ENCODE measurements at places on chromosomes 4 and X.
A peak's percentile ranks its signal among the peaks of the same experiment; 100 is the strongest.

DNA sequence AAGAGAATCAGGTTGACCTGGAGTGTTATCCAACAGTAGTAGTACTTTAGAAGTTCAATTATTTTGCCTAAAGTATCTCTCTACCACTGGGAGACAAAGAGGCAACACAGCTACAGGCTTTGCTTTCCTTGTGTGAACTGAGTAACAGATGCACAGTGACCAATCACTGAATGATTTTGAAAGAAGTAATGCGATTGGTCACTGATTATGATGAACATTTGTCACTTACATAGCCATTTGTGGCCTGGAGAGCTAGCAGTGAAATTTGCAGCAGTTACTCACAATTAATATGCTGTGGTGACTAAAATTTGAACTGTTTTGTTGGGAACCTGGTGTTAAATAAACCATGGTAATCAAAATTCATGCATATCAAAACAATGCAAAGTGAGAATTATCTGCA is 508.7 kb upstream of the DIPK2B start:
- no peak for DNase-seq

DNA sequence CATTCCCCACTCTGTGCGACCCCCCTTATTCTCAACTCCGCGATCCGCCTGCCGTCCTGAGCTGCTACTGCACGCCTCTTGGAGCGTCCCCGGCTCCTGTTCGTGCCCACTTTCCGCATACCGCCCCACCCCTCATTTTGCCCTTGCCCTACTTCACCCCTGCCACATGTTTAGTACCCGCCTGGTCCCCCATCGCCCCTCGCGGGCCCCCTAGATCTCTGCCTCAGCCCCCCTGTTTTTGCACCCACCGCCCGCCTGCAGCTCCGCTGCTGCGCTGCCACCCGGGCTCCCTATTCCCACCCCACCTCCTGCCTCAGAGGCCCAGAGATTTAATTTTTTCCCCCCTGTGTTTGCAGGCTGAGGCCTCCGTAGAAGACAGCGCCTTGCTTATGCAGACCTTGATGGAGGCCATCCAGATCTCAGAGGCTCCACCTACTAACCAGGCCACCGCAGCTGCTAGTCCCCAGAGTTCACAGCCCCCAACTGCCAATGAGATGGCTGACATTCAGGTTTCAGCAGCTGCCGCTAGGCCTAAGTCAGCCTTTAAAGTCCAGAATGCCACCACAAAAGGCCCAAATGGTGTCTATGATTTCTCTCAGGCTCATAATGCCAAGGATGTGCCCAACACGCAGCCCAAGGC is 1.4 kb downstream of the MAGED1 start:
- peak; percentile 6 for DNase-seq

DNA sequence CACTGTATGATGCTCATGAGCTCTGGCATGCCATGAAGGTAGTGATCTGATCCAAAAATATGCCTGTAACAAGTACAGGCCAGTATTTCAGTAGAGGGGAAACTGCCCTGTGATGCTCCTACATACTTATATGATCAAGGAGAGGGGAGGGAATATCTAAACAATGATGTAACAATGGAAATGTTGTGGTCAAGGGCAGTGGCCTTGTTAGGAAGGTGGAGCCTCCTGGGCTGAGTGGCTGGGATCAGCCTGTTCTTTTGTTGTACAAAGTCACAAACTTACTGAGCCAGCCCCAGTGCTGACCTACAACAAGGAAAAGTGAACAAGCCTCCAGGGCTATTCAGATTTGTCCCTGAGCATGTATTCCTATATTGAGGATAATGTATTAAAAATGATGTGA is 70.3 kb downstream of the ANXA10 start:
- no peak for DNase-seq

GRCh38 chr4:85478576-85478975 is 3.6 kb downstream of the ARHGAP24 start:
- no peak for DNase-seq

DNA sequence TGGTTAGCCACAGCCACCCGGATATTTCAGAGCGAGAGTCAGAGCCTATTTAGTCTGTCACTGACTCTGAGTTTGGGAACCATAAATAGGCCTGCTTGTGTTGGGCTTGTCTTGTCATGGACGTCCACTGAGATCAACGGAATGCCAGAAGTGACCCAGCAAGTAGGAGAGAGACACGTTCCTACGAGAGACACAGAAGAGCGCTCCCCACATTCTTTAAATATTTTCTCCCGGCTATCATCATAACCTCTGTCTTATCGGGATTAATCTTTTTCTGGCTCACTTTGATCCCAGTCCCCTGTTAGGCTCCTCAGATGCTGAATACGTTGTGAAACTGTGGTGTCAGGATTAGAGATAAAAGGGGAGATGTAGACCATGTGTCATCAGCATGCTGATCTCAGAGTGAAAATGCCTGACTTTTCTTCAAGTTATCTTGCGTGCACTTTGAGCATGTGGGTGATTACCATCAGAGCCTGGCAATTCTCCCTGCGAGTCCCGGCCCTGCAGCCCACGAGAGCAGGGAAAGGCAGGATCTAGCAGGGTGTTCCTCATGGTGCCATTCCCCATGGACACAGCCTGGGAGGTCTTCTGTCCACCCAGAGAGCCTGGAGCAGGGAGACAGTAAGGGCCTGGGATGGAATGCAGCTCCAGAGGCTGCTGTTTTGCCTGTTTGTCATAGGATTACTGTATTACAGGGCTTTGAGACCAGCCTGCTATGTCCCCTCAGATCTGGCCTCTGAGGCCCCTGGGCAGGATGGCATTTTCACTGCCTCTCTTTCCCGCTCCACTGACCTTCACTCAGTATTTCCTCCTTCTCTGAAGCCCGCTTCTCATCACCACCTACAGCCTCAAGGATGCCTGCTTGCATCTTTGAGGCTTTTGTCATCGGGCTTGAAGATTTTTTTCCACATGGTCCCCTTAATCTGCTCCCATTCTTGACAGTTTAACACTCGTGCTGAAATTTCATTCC is 2.8 kb upstream of the TENM3 start:
- DNase-seq = no peak

- no peak for DNase-seq
Measured at GRCh38 chr4:2330091-2331042, 68.5 kb upstream of the MXD4 start.

DNA sequence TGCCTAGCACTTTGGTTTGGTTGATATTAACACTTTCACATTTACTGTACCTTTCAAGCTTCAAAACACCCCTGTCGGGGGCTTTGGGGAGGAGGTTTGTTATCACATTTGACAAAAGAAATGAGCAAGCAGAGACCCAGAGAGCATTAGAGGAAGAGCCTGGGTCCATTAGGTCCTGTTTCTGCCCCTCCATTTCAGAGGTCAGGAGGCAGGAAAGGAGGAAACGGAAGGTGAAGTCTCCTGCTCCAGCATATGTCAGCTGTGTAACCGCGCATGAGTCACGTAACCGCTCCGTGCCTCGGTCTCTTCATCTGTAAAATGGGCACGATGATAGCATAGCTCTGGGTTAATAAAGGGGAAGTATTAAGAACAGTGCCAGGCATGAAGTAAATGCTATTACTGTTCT is 201.9 kb upstream of the BCOR start:
- DNase-seq = no peak

DNA sequence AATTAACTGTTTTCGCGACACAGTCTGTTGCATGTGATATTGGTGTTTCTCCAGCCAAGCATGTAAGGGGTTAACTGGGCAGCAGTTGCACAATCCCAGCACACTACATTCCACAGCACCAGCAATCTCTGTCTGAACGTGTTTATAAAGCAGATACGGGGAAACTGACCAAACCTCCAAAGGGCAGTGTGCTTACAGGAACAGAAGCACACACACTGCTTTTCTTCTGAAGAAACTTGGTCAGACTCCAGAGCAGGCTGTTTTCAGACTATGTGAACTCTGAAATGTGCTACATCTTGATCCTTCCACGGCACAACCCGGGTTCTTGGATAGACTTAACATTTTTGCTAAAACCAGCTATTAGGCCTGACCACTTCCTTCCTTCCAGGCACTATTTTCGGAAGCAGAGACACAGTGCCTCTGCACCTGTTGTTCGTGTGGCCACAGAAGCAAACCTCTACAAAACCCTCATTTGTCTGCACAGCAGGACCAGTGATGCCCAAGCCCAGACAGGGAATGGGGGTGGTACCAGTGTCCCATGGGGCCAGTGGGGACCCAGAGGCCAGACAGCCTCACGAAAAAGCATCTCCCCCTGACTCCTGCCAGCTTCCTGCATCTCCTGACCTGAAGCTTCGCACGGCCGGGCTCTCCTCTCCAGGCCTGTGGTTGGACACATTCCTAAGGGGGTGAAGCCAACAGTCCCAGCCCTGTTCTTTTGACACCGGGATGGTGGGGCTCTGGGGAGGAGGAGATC is 90.1 kb downstream of the IRF2 start:
- DNase-seq = peak; percentile 14

DNA sequence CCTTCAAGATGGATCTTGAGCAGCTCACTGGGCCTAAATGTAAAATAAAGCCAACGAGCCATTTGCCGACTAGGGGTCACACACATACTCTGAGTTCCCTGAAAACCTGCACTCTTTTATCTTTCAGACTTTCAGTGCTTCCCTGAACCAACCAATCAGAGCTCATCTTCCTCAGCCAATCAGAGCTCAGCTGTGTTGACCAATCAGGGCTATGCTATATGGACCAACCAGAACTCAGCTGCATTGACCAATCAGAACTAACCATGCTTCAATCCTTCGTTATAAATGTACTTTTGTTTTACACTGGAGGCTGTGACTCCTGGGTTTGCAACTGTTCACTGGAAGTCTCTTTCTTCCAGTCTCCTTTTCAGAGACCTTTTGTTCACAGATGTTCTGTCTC is 19.3 kb downstream of the SLC25A53 start:
- peak; percentile 32 for DNase-seq

DNA sequence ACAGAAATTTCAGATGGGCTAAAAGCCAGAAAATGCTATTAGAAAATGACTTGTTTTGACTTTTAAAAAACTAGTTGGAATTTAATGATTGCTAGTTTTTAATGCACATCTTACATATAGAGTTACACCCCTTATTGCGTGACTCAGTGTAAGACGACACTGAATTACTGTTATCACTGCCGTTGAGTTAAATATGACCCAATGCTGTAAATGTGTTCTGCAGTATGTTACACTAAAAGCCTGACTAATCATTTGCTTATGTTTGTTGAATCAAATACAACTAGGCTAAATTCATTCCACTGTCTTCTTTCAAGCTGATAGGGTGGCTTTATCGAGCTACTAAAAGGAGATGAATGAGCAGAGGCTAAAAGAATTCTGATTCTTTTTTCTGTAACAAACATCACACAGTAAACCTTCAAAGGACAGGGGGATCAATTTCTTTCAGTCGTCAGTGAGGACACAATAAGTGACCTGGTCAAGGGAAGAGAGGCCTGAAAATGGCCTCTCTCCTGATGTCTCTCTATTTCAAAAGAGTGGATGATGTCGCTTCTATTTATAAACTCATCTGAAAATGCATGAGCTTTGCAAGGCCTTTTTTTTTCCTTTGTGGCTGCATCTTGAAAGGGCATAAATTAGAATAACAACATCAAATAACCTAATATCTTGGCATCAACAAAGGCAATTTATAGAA is 142.2 kb upstream of the KCNIP4 start:
- no peak for DNase-seq

GRCh38 chr4:127131527-127131926 is 501.2 kb upstream of the INTU start:
- DNase-seq = peak; percentile 53

GRCh38 chr4:6087669-6088341 is 69.6 kb upstream of the C4orf50 start:
- peak; percentile 92 for DNase-seq

DNA sequence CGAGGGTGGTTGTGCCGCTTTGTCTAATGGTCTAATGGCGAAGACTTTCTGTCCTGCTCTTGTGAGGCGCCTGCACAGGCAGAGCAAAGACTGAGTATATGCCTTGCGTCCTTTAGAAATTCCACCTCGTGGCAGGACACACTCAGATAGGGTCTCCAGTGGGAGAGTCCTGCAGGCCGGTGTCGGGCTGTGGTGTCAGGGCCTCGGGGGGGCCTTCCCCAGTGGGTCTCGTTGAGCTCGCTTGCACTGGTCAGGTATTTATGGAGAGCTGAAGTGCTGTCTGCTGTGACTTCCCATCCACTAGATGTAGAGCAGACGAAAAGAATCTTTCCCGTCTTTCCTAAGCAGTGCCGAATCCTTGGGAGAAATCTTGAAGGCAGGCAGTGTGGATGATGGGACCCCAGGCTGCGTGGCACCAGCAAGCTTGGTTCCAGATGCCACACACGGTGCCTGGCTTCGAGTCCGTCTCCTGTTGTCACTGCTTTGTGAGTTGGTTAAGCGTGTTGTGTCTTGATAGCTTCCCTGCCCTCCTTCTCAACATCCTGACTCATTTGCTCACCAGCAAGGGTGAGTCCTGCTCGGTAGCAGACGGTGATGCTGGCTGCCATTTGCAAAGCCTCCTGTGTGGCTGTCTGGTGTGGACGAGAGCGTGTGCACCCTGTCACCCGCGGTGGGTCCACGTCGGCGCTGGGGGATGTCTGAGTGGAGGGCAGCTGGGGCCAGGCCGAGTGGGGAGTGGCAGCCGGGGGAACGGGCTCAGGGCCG is 20.5 kb downstream of the MAEA start:
- DNase-seq = no peak

- no peak for DNase-seq
Measured at GRCh38 chr4:2259541-2260343, 2.2 kb downstream of the MXD4 start.

- DNase-seq = no peak
Measured at GRCh38 chr4:144190009-144190408, 49.5 kb upstream of the GYPA start.

- peak; percentile 54 for DNase-seq
Measured at GRCh38 chr4:130147641-130148040, 1051.7 kb downstream of the C4orf33 start.

DNA sequence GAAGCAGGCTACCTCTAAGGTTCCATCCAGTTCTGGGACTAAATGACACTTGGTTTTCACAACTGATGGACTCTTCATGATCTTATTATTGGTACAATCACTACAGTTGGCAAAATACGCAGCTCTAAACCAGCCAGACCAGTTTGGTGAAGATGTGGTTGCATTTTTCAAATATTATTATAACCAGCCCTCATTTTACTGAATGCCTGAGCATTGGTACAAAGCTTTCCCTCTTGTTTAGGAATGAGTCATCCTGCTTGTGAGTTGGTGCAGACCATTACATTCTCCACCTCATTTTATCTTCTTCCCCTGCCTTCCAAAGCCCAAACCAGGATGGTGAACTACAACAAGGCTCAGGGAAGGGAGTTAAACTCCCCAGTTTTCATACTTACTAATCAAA is 223.1 kb downstream of the KDR start:
- no peak for DNase-seq

DNA sequence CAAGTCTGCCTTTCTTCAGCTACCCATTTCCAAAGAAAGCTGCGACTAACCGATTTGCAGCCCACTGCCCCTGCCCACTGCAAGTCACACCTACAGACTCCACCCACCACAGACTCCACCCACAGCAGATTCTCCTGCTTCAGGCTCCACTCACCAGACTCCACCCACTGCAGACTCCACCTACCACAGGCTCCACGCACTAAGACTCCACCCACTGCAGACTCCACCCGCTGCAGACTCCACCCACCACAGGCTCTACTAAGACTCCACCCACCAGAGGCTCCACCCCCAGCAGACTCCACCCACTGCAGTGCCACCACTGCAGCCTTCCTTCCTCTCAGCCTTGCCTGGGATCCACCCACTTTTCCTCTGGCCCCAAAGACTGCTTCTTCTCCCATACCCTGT is 41.3 kb downstream of the ABLIM2 start:
- peak; percentile 15 for DNase-seq

GRCh38 chr4:70277121-70277520 is 34.7 kb downstream of the CSN3 start:
- no peak for DNase-seq

GRCh38 chrX:85994228-85994627 is 53.1 kb downstream of the CHM start:
- DNase-seq = peak; percentile 57
